Ureter (tissue), 1 donor: ENCODE measurements at places on chromosomes 4 and X. TPM values are rescaled to one million over a fixed set of nuclear protein-coding genes. Genes with fewer than 3 reads are reported as not detected.

DNA sequence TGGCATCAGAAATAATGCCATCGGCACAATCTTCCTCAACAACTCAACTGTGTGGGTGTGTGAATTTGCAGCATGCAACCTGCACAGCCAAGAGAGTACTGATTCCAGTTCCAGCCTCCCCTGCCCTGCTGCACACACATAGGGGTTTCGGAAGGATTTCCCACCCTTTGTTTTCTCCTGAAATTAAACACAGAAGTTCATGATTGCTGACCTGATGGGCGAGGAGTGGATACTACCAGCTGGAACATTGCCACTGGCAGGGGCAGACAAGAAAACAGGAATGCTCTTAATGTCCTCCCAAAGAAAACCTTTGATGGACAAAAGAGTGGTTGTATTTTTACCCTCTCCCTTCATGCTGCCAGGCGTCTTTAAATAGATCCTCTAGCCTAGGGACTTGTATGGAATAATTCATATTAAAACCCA is 4.8 kb downstream of the NDP start:
- DNase-seq: no peak

DNA sequence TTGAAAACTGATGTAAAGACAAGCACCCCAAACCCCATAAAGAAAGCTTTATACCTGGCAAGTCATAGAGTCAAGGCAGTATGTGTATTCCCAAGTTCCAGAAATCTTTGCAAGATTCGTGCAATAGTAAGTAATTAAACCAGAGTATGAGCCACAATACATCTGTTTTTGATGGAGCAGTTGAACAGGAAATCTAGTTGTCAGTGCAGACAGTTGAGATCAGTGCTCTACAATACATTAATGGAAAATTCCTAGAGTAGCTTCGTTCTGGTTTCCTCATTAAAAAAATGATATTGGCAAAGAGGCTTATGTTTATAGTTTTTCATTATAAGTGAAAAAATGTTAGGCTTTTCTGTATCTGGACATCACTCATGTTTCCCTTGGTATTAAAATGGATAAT is 575.3 kb downstream of the TRIML1 start:
- DNase-seq: no peak

DNA sequence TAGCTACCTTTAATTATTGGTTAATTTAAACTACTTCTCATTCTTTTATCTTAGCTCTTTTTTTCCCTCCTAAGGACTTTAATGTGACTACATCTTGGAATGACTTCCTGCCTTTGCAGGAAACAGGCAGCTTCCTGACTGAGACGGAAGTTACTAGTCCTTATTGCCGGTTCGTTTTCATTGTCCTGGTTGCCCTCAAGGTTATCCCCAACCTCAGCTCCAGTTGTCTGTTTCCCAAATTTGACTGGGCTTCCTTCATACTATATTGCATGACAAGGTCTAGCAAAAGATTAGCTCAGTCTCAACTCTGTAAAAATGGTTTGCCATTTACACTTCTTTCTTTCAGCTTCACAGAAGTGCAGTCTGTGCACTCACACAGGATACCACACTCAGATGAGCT is 109.9 kb upstream of the DDX53 start:
- DNase-seq: no peak

- DNase-seq: no peak
Measured at GRCh38 chrX:136183917-136184316, 36.6 kb downstream of the FHL1 start.

- DNase-seq: no peak
Measured at GRCh38 chr4:172256820-172257219, 443.6 kb downstream of the GALNTL6 start.

GRCh38 chr4:8846826-8847225 is 24.8 kb downstream of the HMX1 start:
- peak; percentile 20 for DNase-seq

GRCh38 chrX:64758047-64758446 is 218.2 kb downstream of the ZC4H2 start:
- DNase-seq: no peak

DNA sequence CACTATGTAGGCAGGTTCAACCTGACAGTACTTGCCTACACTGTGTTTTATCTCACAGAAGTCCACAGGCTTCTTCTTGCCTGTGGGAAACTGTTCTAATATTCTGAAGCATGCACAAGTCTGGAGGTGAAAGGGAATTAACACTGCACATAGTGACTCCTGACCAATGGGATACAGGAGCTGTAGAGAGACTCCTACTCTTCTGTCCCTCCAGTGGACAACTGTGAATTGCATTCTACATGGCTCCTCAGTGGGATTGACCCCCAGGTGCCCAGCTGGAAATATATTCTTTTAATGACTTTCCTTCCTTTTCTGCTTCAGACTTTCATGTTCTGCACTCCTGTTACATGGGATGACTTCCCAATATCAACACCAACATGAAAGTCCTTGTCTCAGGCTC is 8.2 kb upstream of the YIPF6 start:
- DNase-seq: no peak

GRCh38 chr4:41665636-41666207 is 82.8 kb downstream of the PHOX2B start:
- DNase-seq: no peak

DNA sequence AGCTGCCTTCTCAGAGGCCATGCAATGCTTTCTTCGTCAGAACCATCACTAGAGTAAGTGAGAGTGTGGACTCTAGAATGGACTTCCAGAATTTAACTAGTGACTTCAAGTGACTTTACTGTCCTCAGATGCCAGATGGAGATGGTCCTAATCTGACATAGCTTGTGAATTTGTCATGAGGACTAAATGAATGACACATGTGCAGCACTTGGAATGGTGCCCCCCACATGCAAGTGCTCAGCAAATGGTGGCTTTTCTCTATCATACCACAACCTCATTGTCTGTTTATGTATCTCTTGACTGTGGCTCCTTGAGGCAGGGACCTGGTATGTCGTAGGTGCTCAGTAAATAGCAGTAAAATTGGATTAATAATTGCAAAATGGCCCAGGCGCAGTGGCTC is 91.6 kb upstream of the STX18 start:
- no peak for DNase-seq

DNA sequence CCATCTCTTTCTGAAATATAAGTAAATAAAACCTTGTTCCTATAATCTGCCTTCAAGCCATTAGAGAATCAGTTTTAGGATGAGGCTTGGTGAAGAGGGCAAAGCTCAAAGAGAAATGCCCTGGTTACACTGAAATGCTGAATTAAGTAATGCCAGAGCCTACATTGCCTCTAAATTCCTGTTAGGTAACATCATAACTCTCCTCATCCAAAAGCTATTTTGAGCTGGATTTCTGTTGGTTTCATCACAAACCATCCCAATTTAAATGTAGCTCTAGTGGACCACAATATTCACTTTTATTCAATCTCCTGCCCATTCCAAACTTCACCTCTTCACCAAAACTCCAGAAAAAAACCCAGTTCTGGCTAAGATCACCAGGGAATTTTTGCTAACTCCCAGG is 1319.7 kb upstream of the TENM3 start:
- DNase-seq: no peak

GRCh38 chr4:1516261-1516660 is 110.0 kb upstream of the NKX1-1 start:
- no peak for DNase-seq

- DNase-seq: no peak
Measured at GRCh38 chrX:352181-352580, 33.6 kb upstream of the GTPBP6 start.

- DNase-seq: no peak
Measured at GRCh38 chr4:5101571-5101970, 50.3 kb downstream of the STK32B start.

- DNase-seq: no peak
Measured at GRCh38 chr4:147981305-147981704, 249.4 kb downstream of the ARHGAP10 start.

GRCh38 chr4:125728568-125728967 is 413.8 kb downstream of the FAT4 start:
- no peak for DNase-seq

DNA sequence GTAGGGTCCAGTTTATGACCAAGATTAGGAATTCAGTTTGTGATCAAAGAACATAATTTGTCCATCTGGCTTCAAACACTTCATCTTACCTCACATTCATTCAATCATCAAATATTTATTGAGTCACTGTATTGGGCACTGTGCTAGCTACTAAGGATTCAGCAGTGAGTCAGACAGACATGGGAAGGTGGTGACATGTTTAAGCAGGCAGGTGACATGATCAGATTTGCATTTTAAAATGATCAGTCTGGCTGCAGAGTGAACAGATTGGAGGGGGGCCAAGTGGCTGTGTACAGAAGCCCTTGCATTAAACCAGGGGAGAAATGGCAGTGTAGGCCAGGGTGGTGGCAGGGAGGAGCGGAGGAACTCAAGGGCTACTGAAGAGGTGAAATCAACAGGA is 25.1 kb upstream of the APLN start:
- peak; percentile 50 for DNase-seq

- no peak for DNase-seq
Measured at GRCh38 chrX:88881536-88881935, 134.5 kb downstream of the CPXCR1 start.

DNA sequence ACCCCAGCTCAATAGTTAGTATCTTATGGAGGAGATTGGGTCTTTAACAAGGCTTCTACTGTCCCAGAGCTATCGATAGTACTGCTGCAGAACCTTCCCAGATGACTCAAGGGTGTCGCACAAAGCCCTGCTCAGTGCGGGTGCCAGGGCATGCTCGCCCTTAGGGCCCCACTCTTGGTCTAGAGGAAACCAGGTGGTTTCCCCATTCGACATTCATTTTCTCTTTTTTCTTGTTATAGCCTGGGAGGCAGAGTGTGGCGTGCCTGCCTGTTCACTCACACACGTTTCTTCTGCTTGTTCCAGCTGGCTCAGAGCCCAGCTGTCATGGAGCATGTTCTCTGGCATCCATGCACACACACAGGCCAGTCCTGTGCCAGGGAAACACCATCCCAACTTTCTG is 144.5 kb downstream of the SMIM20 start:
- DNase-seq: no peak

- DNase-seq: no peak
Measured at GRCh38 chr4:53044651-53044960, 182.5 kb downstream of the RASL11B start.

DNA sequence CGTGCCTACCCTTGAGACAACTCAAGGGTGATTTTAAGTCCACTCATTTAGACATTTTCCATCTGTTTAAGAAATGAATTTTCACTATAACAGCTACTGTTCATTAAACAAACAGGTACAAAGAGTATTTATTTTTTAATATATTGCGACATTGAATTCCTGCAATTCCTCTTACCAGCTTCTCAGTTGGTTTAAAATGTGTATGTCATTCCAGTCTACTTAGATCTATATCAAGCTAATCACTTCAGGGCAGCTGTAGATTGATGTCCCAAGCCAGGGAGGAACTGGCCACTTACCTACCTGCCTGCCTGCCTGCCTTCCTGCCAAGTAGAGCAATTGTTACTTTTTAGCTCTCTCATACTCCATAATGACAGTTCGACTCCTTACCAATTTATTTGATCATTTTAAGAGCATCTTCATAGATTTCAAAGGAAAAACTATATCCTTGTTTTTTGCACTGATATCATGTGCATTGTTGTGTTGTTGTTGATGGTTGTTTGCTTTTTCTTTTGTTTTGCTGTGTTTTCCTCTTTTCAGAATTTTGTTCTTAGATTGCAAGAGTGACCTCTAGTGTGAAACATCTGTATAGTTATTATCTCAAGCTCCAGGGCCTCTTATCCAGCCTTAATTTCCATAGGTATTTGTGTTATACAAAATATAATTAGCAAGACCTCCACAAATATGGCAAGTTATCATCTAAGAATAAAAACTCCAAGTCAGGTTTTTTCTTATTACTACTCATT is 120.9 kb upstream of the NRK start:
- no peak for DNase-seq

GRCh38 chr4:152224721-152225420 is 311.0 kb downstream of the FBXW7 start:
- no peak for DNase-seq

GRCh38 chr4:3787489-3788365 is 21.5 kb downstream of the ADRA2C start:
- no peak for DNase-seq

- no peak for DNase-seq
Measured at GRCh38 chr4:155657169-155657568, 9.5 kb upstream of the GUCY1A1 start.

- DNase-seq: no peak
Measured at GRCh38 chr4:47763279-47763678, 74.6 kb downstream of the CORIN start.

GRCh38 chr4:69096111-69096656 is at the start of gene UGT2B7:
Gene UGT2B7 (plus strand): TSS chr4:69096474. CDS start chr4:69096521, 47 bp downstream.
- DNase-seq: no peak

DNA sequence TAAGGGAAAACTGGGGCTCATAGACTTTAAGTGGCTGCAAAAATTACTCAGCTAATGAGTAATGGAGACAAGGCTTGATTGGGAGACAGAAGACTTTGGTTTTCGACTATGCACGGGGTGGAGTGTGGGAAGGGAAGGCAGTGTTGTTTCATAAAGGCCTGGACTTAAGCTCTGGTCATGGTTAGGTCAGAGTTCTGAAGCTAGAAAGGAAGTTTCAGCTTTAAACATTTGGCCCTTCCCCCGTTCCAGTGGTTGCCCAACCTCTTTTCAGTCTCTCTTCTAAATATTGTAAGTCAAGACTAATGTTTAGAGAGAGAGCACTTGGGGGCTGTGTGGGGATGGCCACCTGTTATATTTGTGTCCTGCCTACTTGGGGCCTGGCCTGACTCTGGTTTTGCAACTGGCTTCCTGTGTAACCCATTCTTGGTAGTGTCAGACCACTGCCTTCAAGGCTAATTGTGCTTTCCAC is 21.0 kb downstream of the MSN start:
- DNase-seq: no peak

ZXDA gene
- total RNA-seq: 6.7 TPM

AVPR2 gene
- 2.3 TPM for total RNA-seq

FREM3 gene
- 0.39 TPM for total RNA-seq

NAP1L3 gene
- total RNA-seq: 3.4 TPM

SOWAHB gene
- 14.3 TPM for total RNA-seq

XAGE1A gene
- not detected for total RNA-seq

PPEF1 gene
- 0.29 TPM for total RNA-seq

AMBN gene
- total RNA-seq: not detected

ERAS gene
- not detected for total RNA-seq

KLB gene
- total RNA-seq: 0.08 TPM
